ENCODE measurements at places on chromosomes 2 and 18. TPM values are rescaled to one million over a fixed set of nuclear protein-coding genes. Genes with fewer than 3 reads are reported as not detected.

DNA sequence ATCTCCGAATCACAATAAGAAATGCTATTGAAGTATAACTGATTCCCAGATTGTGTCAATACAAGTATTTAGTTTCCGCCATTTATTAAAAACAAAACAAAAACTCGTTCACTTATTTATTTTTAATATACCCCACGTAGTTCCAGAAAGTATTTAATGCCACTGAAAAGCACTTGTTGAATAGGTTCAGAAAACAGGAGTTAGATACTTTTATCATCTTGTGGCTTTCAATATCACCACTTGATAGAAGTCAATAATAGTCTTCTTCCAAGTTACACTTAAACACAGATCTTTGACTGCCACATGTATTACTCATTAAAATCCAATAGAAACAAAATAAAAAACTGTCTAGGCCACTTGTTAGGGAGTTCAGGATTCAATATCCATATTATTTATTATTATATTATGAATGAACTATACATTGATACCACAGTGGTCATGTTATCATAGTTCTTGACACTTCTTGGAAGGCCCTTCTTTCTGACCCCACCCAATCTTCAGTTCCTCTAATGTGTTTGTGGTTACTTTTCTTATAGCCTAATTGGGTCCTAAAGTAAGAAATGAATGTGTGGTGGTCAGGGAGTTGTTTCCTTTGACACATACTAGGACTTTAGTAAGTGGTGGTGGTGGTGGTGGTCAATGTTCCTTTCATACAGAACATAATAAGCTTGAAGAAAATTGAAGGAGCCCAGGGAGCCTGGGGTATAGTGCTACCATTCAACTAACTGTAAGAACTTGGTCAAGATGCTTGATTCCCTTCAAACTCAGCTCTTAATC, 221.3 kb upstream of the ITGA4 start:
- no peak for DNase-seq

GRCh38 chr2:38201784-38202183, 125.8 kb upstream of the CYP1B1 start:
- no peak for DNase-seq

- no peak for DNase-seq
Observed at GRCh38 chr2:218393750-218394290, 5.8 kb upstream of the CTDSP1 start.

GRCh38 chr18:50192995-50193795, 1.8 kb downstream of the MYO5B start:
- DNase-seq = no peak

DNA sequence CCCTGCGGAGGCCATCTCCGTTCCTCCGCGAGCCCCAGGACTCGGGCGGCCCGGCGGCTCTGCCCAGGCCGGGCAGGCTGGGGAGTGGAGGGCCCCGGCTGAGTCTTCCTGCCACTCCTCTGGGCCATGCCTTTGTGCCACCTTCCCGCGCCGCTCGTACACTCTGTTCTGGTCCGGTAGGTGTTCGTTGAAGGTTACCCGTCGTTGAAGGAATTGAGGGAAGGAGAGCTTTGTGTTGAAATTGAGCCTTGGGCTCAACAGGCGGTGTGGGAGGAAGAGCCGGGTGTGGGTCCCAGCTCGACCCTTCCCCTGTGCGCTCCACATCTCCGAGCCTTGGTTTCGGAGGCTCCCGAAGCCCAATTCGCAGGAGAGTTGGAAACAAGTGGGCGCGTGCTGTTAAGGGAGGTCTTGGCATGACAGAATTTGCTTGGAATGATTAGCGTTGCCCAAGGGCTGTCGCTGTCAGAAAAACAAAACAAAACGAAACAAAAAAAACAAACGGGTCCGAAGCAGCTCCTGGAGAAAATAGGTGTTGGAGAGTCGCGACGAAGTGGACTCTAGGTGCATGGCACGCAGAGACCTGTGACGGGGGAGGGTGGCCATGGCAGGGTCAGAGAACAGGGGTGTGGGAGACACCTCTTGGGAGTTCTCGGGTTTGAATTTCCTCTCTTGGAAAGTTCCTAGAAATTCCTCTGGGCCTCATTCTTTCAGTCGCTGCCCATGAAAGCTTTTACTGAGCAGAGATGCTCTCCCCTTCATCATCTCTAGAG, 1.2 kb upstream of the MZT2A start:
- peak; percentile 13 for DNase-seq

DNA sequence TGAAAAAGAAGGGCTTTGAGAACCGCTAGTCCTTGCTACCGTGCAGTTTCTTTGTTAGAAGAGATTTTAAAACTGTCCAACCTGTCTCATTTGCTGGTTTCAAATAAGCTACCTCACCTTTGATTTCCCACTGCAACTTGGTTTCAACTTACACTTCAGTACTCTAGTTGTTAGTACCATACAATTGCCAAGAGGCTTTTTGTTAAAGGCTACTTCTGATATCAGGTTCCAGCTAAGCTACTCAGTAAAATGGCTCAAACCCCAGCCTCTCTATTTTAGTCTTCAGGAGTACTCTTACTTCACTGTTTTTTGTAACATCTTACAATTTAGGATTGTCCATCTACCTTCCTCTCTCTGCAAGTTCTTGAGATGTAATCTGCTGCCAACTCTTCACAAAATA, 91.6 kb downstream of the INO80D start:
- no peak for DNase-seq

GRCh38 chr2:177735318-177735803, 337.2 kb downstream of the PDE11A start:
- no peak for DNase-seq

GRCh38 chr18:61890344-61890743, 2.5 kb downstream of the RNF152 start:
- DNase-seq = no peak

Gene GPR45
- not detected for total RNA-seq

Gene CBLN2
- total RNA-seq = not detected

Gene SERPINB2
- 0.80 TPM for total RNA-seq

Gene NEB
- total RNA-seq = 2.6 TPM

Gene GCKR
- total RNA-seq = 0.11 TPM

Gene SERPINB13
- total RNA-seq = not detected
